Activated T-cell treated with anti-CD3 and anti-CD28 coated beads, Interleukin-2, amount 50 U/mL, for 4 hours (primary cell): ENCODE measurements at places on chromosomes 6 and 20. TPM values are rescaled to one million over a fixed set of nuclear protein-coding genes. Genes with fewer than 3 reads are reported as not detected.

Gene STMN3
- total RNA-seq = 16.2 TPM

Gene TP53INP2
- 1.7 TPM for total RNA-seq

Gene ARG1
- total RNA-seq = 0.22 TPM

Gene KIAA0408
- 1.6 TPM for total RNA-seq

Gene TPX2
- 8.0 TPM for total RNA-seq

Gene TDRD6
- total RNA-seq = not detected

Gene NMBR
- not detected for total RNA-seq

Gene CCDC170
- not detected for total RNA-seq

Gene PRRT1
- 0.38 TPM for total RNA-seq

Gene MROH8
- total RNA-seq = 0.30 TPM

Gene THEMIS
- total RNA-seq = 7.4 TPM

Gene GRIK2
- not detected for total RNA-seq

Gene ZC2HC1B
- total RNA-seq = not detected

Gene HNF4A
- total RNA-seq = 0.18 TPM

Gene SLC22A7
- not detected for total RNA-seq

Gene VSX1
- not detected for total RNA-seq

Gene RBM24
- total RNA-seq = not detected

Gene ZNFX1
- 56.4 TPM for total RNA-seq

Gene CLVS2
- not detected for total RNA-seq

Gene RHAG
- 0.22 TPM for total RNA-seq
